Stimulated activated CD8-positive, alpha-beta memory T cell treated with anti-CD3 and anti-CD28 coated beads, Interleukin-7, amount 100 ng/mL, for 48 hours (primary cell): ENCODE measurements at places on chromosomes 4 and X.

DNA sequence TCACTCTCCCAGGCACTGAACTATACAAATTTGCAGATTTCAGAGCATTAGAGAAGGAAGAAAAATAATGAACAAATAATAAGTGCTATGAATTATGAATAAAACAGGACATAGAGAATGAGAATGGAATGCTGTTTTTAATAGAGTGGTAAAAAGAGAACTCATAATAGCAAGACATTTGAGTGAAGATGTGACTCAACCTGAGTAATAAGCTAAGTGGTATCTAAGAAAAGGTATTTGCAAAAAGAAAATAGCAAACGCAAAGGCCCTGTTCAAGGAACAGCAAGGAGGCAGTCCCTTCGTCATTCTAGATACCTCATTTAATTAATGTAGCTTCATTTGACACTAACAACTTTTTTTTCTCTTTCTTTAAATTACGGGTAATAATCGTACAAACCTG is 1910.0 kb upstream of the TENM3 start:
- no peak for DNase-seq

GRCh38 chr4:112735474-112735951 is 98.6 kb downstream of the LARP7 start:
- peak; percentile 8 for DNase-seq

GRCh38 chrX:80807992-80808735 is 1.5 kb downstream of the BRWD3 start:
- peak; percentile 40 for DNase-seq

DNA sequence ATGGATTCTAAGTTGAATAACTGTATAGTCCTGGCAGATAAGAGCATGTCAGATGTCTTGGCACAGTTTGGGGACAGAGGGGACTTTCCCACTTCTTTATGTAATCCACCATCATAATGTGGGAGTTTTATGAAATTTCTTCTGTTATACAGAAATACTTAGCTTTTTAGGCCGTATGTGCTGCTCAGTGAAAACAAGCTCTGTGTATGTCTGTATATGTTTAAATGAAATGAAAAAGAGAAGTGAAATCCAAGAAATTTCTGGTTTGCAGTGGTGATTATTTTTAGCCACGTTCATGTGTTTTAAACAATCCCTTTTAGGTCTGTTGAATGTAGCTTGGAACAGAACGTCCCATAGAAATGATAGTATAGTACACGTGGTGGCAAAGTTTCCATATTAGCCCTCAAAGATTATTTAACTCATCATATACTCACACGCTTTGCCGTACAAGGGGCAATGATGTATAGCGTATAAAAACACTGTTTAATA is 41.0 kb downstream of the GAB1 start:
- DNase-seq = no peak

GRCh38 chr4:19164334-19164733 is 1087.4 kb upstream of the SLIT2 start:
- DNase-seq = no peak

DNA sequence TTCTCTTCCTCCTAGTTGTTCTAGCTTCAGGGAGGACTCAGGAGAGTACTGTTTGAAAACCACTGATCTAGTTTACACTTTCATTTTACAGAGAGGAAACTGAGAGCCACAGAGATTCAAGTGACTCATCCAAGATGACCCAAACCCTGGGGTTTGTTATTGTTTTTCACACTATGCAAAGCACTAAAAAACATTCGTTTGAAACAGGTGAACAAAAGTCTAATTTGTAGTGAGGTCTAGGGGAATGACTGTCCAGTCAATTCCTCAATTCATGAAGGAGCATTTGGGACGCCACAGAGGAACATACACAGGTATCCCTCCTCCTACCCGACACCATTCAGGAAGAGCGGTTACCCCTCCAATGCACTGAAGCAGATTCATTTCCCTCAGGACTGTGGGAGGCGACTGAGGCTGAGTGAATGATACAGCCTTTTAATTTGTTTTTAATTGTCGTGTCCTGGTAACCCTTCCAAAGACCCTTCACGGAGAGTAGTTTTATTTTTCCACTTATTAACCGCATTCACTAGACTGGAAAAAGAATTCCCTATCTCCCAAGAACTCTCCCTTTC is 30.3 kb downstream of the TLR10 start:
- no peak for DNase-seq

DNA sequence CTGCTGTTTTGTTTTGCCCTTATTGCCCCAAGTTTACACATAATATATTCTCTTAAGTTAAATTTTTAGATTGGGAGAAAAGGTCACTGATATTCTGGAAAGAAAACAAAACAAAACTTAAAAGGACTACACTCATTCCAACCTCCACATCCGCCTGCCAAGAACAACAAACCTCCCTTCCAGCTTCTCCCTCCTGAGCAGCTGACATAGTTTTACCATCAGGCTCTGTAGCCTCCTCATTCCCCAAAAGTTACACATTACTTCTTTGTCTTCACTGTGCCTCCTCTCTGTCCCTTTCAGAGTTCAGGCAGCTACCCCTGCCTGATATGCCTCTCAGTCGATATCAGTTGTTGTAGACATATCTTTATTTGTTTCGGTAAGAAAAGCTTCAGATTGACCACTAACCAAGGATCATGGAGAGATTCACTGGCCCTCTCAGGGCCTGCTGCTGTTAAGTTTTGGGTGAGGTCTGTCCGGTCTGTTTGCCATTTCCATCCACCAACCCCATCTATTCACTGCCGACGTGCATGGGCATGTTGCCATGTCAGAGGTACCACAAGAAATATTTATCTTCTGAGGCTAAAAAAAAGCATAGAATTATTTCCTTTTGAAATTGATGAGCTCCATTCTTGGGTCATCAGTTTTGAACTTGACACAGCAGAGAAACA is 164.1 kb downstream of the GASK1B start:
- DNase-seq = no peak

DNA sequence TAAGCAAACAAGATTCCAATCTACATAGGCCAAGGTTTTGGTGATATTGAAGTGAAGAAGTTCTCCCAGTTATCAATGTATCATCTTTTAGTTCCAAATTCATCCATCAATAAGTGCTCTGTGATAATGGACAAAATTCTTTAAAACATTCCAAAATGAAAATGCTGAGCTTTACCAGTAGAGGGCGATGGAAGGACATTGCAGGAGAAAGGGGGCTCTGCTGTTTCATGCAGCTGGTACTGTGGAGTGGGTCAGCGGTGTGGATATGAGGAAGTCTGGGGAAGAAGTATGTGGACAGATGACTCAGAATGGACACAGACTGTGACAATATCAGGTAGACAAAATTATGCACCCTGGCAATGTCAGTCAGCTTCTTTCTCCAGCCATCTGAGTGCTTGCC is 46.6 kb upstream of the HS6ST2 start:
- DNase-seq = no peak

DNA sequence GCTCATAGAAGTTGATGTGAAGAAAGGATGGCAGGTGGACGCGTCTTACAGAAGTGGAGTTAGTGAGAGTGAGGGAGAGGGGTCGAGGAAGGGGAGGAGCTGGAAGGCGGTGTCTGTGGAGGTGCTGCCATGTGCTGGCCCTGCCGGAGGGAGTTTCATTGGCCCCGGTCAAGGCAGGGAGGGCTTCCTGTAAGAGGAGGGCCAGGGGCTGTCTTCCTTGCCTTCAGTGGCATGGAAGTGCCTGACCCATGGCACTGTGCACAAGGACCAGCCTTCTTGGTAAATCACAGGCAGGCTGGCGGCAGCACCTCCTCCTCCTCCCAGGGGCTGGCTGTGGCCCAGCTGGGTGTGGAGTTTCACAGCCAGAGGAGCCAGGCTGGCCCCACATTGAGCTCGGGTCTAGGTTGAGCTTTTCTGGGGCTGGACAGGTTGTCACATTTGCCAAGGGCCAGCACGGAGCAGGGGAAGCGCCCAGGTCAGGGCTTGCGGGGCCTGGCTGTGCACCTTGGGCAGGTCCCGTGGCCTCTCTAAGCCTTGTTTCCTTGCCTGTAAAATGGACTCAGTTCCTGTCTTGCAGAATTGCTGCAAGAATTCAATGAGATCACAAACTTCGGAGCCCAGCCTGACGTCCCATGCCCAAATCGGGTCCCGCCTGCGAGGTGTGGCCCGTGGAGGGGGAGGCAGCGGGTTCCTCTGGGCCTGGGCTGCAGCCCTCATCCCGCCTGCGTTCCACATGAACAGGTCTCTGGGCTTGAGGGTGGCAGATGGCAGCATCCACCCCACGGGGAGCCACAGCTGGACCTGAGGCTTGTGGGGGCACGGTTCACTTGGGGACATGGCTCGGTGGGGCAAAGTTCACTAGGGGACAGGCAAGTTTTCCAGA is 7.0 kb downstream of the HTRA3 start:
- no peak for DNase-seq

DNA sequence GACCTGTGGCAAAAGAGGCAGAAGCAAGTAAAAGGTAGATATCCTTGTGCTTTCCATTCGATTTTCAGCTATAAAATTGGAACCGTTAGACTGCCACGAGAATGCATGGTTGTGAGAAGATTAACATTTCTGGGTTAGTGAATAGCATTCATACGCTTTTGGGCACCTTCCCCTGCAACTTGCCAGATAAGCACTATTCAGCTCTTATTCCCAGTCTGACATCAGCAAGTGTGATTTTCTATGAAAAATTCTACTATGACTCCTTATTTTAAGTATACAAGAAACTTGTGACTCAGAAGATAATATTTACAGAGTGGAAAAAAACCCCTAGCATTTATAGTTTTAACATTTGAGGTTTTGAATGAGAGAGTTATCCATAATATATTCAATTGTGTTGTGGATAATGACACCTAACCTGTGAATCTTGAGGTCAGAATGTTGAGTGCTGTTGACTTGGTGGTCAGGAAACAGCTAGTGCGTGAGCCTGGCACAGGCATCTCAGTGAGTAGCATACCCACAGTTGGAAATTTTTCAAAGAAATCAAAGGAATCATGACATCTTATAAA is 3.9 kb downstream of the FGB start:
- no peak for DNase-seq

DNA sequence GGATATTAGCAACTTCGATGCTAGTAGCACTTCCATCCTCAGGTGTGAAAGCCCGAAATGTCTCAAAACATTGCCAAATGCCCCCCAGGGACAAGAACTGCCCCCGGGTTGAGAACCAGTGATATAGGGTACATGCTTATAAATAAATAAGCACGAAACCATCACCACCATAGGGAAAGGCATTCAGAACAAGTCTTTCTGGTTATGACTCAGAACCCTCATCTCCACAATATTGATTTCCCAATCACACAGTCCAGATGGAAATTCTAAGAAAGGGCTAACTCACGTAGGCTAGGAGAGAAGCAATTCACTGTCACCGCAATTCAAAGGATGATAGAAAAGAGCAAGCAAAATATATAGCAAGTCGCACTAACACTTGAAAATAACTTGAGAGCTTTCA is 84.8 kb downstream of the ANOS1 start:
- no peak for DNase-seq

DNA sequence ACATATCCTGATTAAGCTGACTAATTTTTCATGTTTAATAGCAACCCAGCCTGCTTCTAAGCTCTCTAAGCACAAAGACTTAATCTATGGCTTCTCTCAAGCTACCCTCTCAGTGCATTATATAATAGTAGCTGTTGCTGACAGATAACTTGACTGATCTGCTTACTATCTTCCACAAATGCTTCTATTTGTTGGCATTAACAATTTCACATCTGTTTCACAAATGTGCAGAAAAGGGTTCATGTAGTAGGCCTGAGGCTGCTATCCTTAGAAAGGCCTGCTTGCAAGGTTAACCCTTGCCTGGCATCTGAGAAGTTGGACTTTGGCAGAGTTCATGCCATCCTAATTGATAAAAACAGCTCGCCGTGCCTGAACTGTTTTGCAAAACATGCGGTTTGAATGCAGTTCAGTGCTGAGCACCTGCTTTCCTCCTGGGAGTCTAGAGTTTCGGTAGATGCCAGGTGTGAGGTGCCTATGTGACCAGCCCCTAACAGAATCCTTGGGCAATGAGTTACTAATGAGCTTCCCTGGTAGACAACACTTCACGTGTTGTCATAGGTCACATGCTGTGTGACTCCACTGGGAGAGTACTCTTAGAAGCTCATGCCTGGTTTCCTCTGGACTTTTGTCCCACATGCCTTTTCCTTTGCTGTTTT is 68.4 kb downstream of the NSG1 start:
- no peak for DNase-seq

- no peak for DNase-seq
Measured at GRCh38 chr4:40915318-40916217, 165.8 kb downstream of the NSUN7 start.

DNA sequence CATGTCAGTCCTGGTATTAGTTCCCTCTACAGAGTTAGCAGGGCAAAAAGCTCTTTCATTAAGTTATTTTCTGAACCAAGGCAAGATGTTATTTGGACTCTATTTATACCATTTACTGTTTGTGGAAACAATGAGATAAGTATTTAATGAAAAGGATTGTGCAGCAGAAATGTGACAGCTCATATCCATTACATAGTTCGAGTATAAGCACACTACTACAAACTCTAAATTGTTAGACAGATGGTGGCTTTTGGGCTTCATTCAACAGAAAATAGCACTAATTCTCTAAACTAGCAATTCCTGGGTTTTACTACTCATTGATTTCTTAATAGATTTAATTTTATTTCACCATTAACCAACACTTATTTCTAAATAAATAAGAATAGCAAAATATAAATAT is 95.2 kb upstream of the ANK2 start:
- DNase-seq = no peak

DNA sequence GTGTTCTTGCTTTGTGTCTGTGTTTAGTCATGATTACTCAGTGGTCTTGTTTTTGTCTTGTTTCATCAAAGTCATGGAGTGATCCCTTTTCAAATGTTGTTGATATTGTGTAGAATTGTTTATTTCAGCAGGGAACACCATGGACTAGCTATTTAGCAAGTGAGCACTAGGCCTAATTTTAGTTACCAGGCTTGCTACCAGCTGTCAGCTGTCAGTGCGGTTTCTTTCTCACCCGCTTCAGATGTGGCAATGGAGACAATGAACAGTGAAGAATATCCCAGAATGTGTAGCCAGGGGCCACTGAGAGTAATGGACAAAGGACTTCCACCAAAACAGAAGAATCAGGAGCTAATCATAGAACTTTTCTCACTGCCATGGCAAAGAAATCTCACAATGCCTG is 432.8 kb upstream of the FMR1 start:
- no peak for DNase-seq

DNA sequence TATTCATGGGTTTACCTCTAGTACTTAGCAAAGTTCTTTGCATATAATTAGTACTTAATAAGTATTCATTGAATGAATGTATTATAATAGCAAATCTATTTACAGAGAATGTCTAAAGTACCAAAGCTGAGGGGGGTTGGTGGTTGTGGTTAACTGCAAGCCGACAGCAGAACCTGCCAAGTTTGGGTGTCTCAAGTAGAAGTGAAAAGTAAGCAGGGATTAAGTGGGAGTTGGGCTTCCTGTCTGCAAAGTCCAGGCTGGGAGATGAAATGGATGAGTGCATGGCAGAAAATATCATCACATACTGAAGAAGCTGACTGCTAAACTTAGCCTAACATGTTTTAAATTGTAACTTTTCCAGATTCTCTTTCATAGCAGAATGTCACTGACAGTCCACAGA is 169.6 kb downstream of the CAMK2D start:
- DNase-seq = no peak

DNA sequence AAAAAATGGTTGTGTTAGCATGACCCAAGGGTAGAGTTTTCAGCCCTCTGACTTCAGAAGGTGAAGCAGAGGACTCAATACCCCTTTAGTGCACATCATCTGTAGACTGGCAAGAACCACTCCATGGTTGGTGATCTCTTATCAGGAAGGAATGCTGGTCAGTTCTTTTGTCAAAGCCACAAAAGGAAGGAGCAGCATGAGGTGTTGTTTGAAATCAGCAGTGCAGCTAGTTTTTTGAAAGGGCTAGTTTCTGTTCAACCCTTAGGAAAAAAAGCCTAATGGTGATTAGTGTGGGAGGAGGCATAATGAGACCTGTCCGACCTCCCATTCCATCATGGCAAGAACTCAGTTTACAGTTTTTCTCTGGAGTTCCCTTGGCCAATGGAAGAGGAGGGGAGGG is 362.0 kb upstream of the CT83 start:
- DNase-seq = no peak
